ENCODE measurements at places on chromosomes 1 and 21. TPM values are rescaled to one million over a fixed set of nuclear protein-coding genes. Genes with fewer than 3 reads are reported as not detected.

DNA sequence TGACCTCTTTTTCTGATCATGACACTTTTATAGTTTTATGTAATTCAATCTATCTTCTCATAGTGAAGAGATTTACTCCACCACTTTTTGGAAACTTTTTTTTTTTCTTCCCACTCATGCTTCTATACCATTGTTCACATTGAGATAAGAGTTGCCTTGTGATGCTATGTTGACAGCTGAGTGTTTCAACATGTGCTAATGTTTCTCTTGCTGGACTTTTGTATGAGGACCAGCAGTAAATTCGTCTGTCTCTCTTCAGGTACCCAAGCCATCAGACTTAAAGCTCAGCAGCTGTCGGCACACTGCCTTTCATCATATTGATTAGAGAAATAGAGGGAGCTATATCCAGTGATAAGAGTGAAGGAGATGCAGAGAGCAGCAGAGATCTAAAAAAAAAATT lies 227.0 kb downstream of the GRIK1 start:
- no peaks in the 10 kb centered on the region for H3K27me3 ChIP-seq
- DNase-seq = no peak
- no peak overlapping the region for H3K27ac ChIP-seq
- H3K4me3 ChIP-seq = no peak overlapping the region
- H3K4me1 ChIP-seq = no peaks in the 10 kb centered on the region

DNA sequence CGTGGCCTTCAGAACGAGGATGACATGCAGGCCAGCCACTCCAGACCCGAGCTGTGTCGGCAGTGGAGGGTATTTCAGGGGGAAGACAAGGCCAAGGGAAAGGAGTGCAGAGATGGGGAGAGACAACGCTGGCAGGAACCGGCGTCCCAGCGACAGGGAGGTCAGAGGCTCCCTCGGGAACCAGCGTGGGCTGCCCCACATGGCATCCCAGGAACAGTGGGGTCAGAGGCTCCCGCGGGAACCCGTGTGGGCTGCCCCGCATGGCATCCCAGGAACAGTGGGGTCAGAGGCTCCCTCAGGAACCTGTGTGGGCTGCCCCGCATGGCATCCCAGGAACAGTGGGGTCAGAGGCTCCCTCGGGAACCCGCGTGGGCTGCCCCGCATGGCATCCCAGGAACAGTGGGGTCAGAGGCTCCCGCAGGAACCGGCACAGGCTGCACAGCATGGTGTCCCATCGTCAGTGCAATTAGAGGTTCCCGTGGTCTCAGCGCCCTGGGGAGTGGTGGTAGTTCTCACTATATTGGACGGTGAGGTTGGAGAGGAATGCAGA lies 43.0 kb downstream of the SLC19A1 start:
- H3K27me3 ChIP-seq = no peaks in the 10 kb centered on the region
- H3K4me1 ChIP-seq = no peaks in the 10 kb centered on the region
- H3K36me3 ChIP-seq = peaks cover 58% of the 10 kb centered on the region
- no peak for DNase-seq
- H3K27ac ChIP-seq = no peak overlapping the region

DNA sequence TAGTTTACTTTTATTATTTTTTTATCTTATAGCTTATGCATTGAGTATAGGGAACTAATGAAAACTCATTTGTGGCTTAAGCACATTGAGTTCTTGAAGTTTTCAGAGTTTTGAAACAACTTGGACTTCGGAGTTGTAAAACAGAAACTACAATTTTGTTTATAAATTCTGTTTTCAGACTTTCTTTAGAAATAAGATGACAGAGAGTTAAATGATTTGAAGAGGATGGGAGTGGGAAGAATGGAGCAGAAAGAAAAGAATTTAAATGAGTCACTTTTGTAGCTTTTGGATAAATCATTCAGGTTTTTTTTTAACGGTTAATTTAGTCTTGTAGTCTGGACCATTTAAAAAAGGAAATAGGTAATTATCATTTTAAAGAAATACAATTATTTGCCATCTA lies 32.3 kb downstream of the INKA2 start:
- DNase-seq = peak; percentile 50
- H3K27me3 ChIP-seq = no peaks in the 10 kb centered on the region
- H3K4me3 ChIP-seq = no peak overlapping the region
- H3K4me1 ChIP-seq = peaks cover 10% of the 10 kb centered on the region
- no peak overlapping the region for H3K27ac ChIP-seq

DNA sequence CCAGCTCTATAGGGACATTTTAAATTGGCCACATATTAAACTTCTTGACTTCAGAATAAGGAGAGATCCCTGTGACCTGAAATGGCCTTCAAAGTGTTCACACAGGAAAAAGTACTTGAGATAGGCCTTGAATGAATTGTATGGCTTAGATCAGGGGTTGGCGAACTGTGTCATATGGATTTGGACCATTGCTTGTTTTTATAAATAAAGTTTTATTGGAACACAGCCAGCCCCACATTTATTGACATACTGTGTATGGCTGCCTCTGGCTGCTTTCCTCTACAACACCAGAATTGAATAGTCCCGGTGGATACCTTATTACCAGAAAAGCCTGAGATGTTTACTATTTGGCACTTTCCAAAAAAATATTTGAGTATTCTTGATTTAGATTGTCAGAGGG lies 4.0 kb downstream of the BROX start:
- no peak overlapping the region for H3K27ac ChIP-seq
- H3K27me3 ChIP-seq = no peaks in the 10 kb centered on the region
- H3K36me3 ChIP-seq = peaks cover 12% of the 10 kb centered on the region
- no peak for DNase-seq
- no peaks in the 10 kb centered on the region for H3K4me1 ChIP-seq
- H3K4me3 ChIP-seq = no peak overlapping the region

DNA sequence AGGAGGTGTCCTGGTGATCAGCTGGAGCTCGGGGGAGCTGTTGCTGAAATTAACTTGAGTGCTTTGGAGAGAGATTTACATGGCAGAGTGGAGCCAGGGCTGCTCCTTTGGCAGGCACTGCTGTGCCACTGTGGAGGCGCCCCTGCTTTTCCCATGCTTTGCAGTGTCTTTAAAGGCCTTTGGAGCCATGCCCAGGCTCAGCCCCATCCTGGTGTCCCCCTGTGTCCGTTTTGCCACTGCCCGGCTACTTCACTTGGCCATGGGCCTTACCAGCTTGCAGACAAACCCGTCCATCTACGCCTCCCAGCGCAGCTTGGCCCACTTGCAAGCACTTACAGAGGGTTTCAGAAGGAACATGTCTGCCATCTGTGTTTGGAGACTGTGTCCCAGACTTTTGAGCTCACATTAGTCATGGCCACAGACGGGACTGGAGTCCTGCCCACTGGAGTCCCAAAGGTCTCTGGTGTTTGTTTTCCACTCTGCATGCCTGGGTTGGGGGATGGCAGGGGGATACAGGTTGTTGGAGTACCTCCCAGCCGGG lies 18.2 kb upstream of the LAMTOR5 start:
- no peaks in the 10 kb centered on the region for H3K36me3 ChIP-seq
- peaks cover 31% of the 10 kb centered on the region for H3K27me3 ChIP-seq
- H3K4me3 ChIP-seq = no peak overlapping the region
- no peak overlapping the region for H3K27ac ChIP-seq

- no peak for DNase-seq
- no peaks in the 10 kb centered on the region for H3K36me3 ChIP-seq
- no peaks in the 10 kb centered on the region for H3K27me3 ChIP-seq
- no peak overlapping the region for H3K27ac ChIP-seq
Measured at GRCh38 chr1:183589874-183590243, 400 bp downstream of the NCF2 start.

- H3K27me3 ChIP-seq = no peaks in the 10 kb centered on the region
- H3K4me1 ChIP-seq = peaks cover 5% of the 10 kb centered on the region
- no peak for DNase-seq
- no peaks in the 10 kb centered on the region for H3K36me3 ChIP-seq
- no peak overlapping the region for H3K4me3 ChIP-seq
Measured at GRCh38 chr1:225822655-225823403, 12.9 kb downstream of the EPHX1 start.

DNA sequence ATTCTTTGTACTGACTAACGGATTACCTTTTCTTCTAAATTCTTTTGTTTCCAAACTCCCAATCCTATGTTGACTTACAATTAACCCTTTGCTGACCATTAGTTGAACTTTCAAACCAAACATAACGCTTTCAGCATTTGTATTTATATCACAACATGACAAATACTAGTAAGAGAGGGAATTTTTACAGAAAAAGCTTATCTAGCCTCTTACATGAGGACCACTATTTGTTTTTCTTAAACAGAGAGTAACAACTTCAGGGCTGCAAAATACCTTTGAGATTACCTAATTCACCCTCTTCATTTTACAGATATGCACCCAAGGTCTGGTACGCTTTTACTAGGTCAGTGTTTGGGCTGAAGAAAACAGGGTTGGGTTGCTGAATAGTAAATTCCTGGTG lies 45.0 kb upstream of the CXADR start:
- no peak overlapping the region for H3K27ac ChIP-seq
- H3K36me3 ChIP-seq = no peaks in the 10 kb centered on the region
- H3K27me3 ChIP-seq = no peaks in the 10 kb centered on the region
- peak; percentile 56 for DNase-seq
- no peak overlapping the region for H3K4me3 ChIP-seq

DNA sequence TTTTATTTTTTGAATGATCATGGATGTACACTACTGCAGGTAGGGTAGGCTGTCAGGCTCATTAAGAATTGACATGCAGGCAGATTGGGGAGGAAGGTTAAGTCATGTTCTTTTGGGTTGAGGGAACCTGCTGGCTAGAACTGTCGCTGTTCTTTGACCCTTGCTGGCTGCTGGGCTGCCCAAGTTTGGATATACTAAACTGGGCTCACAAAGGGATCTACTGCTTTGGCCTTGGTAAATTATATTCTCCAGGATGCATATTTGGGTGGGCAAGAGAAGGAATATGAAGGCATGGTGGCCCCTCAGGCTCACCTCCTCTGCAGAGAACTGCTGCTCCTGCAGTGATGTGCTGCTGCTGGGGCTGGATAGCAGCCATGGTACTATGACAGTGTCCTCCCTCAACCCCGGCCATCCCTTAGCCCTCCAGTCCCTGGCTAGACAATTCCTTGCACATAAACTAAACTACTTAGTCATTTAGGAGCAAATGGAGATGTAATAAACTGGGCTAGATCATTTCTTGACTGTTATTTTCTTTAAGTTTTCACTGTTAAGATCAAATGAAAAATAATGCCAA lies 6.1 kb downstream of the ATP1A1 start:
- H3K27ac ChIP-seq = no peak overlapping the region
- H3K27me3 ChIP-seq = no peaks in the 10 kb centered on the region
- peak; percentile 14 for DNase-seq
- H3K36me3 ChIP-seq = no peaks in the 10 kb centered on the region

DNA sequence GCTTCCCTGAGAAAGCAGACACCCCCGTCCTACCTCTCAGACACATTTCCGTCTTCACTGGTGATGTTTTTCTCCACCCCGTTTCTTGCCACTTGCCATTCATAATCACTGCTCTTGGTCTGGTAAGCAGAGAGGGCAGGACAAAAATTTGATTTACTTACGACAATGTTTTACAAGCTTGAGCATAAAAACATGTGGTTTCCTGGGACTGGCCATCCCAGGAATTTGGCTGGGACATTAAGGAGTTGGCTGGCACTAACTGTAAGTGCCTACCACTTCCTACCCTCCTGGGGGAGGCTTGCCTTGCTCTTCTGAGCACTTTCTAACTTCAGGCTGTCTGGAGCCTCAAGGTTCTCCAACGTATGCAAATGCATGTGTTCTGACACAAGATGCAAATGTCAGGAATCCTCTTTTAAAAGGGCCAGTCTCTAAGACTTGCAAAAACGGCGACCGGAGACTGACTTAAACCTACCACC lies 24.2 kb downstream of the ZBTB18 start:
- no peak for DNase-seq
- H3K4me1 ChIP-seq = no peaks in the 10 kb centered on the region

GRCh38 chr1:209504571-209504970 lies 78.9 kb upstream of the CAMK1G start:
- no peaks in the 10 kb centered on the region for H3K4me1 ChIP-seq
- DNase-seq = no peak
- no peak overlapping the region for H3K27ac ChIP-seq

DNA sequence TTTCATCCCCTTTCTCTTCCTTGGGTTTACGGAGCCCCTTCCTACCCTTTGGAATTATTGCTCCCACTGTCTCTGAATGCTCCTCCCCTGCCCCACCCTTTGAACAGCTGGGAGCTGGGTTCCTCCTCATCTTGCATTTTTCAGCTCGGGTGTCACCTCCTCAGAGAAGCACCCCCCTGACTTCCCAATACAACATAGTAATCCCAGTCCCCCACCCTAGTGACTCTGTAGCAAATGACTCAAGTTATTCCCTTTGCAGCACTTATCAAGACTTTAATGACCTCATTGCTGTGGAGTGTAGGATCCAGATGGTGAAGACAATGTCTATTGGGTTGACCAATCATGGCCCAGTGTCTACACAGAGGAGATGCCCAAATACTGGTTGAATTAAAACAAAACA lies 8.9 kb upstream of the VWA5B1 start:
- DNase-seq = peak; percentile 66
- peaks cover 3% of the 10 kb centered on the region for H3K27me3 ChIP-seq
- no peaks in the 10 kb centered on the region for H3K4me1 ChIP-seq

DNA sequence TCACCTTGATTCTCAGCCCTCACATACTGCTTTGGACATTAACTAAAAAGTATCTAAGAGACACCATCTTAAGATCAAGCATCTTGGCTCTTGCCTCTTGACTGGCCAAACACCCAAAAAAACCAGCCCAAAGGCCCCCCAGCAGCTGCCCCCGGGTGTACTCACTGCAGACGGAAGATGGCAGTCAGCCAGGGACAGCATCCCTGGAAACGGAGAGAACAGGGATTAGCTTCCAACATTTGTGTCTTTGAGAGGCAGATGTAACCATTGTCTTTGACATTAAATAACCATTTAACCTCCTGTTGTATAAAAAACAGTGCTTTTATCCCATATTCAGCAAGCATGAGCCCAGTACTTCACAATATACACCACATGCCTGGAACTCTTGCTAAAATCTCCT lies 11.3 kb downstream of the TMEM63A start:
- DNase-seq = no peak
- H3K27ac ChIP-seq = no peak overlapping the region
- H3K4me1 ChIP-seq = peaks cover 4% of the 10 kb centered on the region
- H3K4me3 ChIP-seq = no peak overlapping the region
- H3K27me3 ChIP-seq = no peaks in the 10 kb centered on the region

- H3K36me3 ChIP-seq = no peaks in the 10 kb centered on the region
- no peaks in the 10 kb centered on the region for H3K4me1 ChIP-seq
- no peak for DNase-seq
Measured at GRCh38 chr1:88168126-88168525, 515.9 kb upstream of the PKN2 start.

DNA sequence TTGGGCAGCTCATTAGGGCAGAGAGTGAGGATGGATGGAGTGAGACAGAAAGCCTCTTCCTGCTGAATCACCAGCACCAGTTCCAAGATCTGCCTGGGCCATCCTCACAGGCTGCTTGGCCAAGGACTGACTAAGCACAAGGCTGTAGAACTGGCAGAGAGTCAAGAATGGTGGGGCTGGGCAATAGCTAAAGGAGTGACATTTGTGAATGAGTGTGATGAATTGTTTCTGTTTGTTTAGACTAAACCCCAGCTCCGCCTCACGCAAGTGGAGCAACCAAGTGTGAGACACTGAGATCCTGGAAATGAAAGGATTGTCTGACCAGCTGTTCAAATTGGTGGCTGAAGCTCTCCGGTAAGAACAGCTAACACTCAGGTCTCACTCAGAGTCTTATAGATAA lies 38.6 kb downstream of the BRINP2 start:
- no peak overlapping the region for H3K27ac ChIP-seq
- H3K27me3 ChIP-seq = no peaks in the 10 kb centered on the region
- H3K4me3 ChIP-seq = no peak overlapping the region
- H3K36me3 ChIP-seq = no peaks in the 10 kb centered on the region
- DNase-seq = peak; percentile 100

The HPDL gene
- 1.1 TPM for polyA plus RNA-seq

The SPRR5 gene
- polyA plus RNA-seq = not detected

The C4BPB gene
- polyA plus RNA-seq = not detected

The REN gene
- polyA plus RNA-seq = 1.2 TPM

The CD247 gene
- not detected for polyA plus RNA-seq

The AMPD1 gene
- polyA plus RNA-seq = not detected

The GPR52 gene
- polyA plus RNA-seq = not detected

The HLX gene
- polyA plus RNA-seq = 5.9 TPM
